Astrocyte (in vitro differentiated cells and primary cell): ENCODE measurements at places on chromosomes 16 and 17. TPM values are rescaled to one million over a fixed set of nuclear protein-coding genes. Genes with fewer than 3 reads are reported as not detected.

Gene PLXDC1
- 8.9 and 13.8 TPM in 2 replicates for total RNA-seq

Gene GP1BA
- 0.09 TPM in 1 of 2 replicates, not detected in the other for total RNA-seq

Gene HAS3
- total RNA-seq, result 1.7 and 2.0 TPM in 2 replicates

Gene CA4
- total RNA-seq, result not detected in 2 replicates

Gene ANKRD11
- total RNA-seq, result 213 TPM in 2 replicates

Gene C16orf54
- not detected in 2 replicates for total RNA-seq

Gene KRTAP4-9
- not detected in 2 replicates for total RNA-seq

Gene TEX19
- total RNA-seq, result not detected in 2 replicates

Gene PPY
- not detected in 2 replicates for total RNA-seq

GRCh38 chr16:70523743-70524398 is at the start of gene SF3B3:
TSS of gene SF3B3 (plus strand) at chr16:70523816. CDS start at chr16:70526657, 2,841 bp downstream.
- no peaks in the 10 kb centered on the region for H3K27me3 ChIP-seq
- peak within 1 kb of the TSS; percentile 92 for H3K4me3 ChIP-seq
- no peak for DNase-seq
- H3K36me3 ChIP-seq, result peaks cover 15% of the 10 kb centered on the region

DNA sequence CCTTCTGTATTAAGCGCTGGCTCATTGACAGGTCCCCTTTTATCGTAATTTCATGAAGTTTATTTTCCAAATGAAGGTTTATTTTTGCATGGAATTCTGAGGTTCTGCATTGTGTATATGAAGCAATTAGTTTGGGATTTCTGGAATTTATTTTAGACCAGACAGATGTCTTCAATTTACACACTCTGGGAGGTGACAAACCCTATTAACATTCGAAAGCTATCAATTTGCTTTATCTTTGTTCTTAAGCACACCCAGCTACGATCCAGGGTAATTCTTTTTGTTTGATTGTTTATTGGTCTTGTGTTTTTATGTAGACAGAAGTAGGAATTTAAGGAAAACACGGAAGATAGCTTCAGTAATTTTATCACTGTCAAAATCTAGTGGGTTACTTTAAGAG is 264.6 kb downstream of the HS3ST3A1 start:
- no peaks in the 10 kb centered on the region for H3K27me3 ChIP-seq
- H3K27ac ChIP-seq, result no peak overlapping the region
- peaks cover 10% of the 10 kb centered on the region for H3K4me1 ChIP-seq

DNA sequence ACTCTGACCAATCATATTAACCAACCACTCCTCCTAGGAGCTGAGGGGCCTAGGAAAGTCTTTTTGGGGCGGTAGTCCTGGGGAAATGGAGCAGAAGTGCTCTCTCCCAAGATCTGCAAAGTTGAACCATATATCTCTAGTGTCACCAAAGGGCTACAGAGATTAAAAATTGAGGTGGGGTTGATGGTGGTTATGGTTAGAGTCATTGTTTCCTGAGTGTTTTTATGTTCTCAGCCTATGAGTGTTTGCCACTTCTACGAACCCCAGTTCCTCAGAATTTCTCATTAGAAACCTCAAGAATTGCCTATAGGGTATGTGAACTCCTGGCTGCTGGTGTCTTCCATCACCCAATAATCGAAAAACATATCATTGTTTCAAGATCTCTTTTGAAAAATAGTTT is 217.8 kb downstream of the CDRT15L2 start:
- H3K4me3 ChIP-seq, result no peak overlapping the region
- H3K27me3 ChIP-seq, result no peaks in the 10 kb centered on the region
- H3K4me1 ChIP-seq, result no peaks in the 10 kb centered on the region
- no peak overlapping the region for H3K27ac ChIP-seq

- H3K4me3 ChIP-seq, result no peak overlapping the region
- H3K4me1 ChIP-seq, result no peaks in the 10 kb centered on the region
- H3K27ac ChIP-seq, result no peak overlapping the region
- no peak for DNase-seq
- no peaks in the 10 kb centered on the region for H3K36me3 ChIP-seq
- H3K27me3 ChIP-seq, result no peaks in the 10 kb centered on the region
Measured at GRCh38 chr17:67656494-67657203, 61.1 kb upstream of the NOL11 start.

DNA sequence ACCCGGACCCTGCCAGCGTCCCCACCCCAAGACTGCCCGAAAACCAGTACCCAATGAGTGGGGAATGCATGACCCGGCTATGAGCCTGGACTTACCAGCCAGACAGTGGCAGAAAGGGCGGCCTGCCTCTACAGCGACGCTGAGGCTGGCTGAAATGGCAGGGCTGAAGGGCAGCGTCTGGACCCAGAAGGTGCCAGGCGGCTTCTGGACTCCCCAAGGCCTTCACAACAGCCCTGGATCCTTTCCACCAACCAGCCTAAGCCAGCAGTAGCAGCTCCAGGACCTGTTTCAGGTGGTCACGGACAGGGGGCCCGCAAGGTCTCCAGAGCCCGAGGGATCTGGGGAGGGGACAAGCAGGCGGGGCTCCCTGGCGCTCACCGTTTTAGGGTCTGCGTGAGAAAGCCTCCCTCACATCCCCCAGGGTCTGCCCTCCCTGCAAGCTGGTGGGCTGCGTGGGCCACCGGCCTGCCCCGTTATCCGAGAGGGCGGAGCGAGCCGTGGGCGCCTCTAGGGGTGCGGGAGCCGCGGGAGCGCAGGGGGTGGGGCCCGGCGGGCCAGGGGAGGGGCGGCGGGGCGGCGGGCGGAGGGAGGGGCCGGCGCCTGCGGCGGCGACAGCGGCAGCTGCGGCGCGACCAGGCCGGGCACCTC is at the start of gene RIPOR1:
Gene RIPOR1, plus strand, starts transcription at position 608 of the 648 bp plus-strand sequence. CDS start 9,618 bp downstream, outside the sequence.
- peak within 1 kb of the TSS; percentile 84 for H3K27ac ChIP-seq
- DNase-seq, result no peak
- no peaks in the 10 kb centered on the region for H3K27me3 ChIP-seq
- peak within 1 kb of the TSS; percentile 71 for H3K4me3 ChIP-seq
- H3K36me3 ChIP-seq, result no peaks in the 10 kb centered on the region

- no peaks in the 10 kb centered on the region for H3K36me3 ChIP-seq
- H3K4me3 ChIP-seq, result no peak overlapping the region
- H3K27ac ChIP-seq, result no peak overlapping the region
- no peaks in the 10 kb centered on the region for H3K27me3 ChIP-seq
- no peaks in the 10 kb centered on the region for H3K4me1 ChIP-seq
- DNase-seq, result no peak
Measured at GRCh38 chr17:12537436-12537835, 128.3 kb upstream of the MYOCD start.

DNA sequence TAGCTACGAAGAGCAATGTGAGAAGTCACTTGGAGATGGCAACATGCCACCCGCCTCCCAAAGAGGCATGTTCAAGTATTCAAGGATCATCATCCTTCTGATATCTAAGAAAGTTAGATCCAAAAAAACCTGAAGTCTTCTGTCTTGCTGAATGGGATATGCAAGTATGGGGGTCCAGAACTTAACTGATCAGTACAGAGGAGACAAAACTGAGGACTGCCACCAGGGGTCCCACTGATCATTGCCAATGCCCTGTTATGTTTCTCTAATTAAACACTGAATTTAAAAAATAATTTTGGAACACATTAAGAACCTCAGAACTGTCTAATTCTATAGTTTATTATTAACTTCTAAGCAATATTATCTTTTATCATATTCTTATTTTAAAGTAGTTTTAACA is 99.7 kb downstream of the CDH8 start:
- H3K27me3 ChIP-seq, result no peaks in the 10 kb centered on the region
- no peaks in the 10 kb centered on the region for H3K4me1 ChIP-seq
- H3K27ac ChIP-seq, result no peak overlapping the region
- no peaks in the 10 kb centered on the region for H3K36me3 ChIP-seq
- DNase-seq, result no peak

- H3K27me3 ChIP-seq, result no peaks in the 10 kb centered on the region
- no peaks in the 10 kb centered on the region for H3K36me3 ChIP-seq
- no peak for DNase-seq
- H3K4me1 ChIP-seq, result no peaks in the 10 kb centered on the region
- no peak overlapping the region for H3K27ac ChIP-seq
- H3K4me3 ChIP-seq, result no peak overlapping the region
Measured at GRCh38 chr16:51756447-51757123, 605.5 kb upstream of the SALL1 start.

DNA sequence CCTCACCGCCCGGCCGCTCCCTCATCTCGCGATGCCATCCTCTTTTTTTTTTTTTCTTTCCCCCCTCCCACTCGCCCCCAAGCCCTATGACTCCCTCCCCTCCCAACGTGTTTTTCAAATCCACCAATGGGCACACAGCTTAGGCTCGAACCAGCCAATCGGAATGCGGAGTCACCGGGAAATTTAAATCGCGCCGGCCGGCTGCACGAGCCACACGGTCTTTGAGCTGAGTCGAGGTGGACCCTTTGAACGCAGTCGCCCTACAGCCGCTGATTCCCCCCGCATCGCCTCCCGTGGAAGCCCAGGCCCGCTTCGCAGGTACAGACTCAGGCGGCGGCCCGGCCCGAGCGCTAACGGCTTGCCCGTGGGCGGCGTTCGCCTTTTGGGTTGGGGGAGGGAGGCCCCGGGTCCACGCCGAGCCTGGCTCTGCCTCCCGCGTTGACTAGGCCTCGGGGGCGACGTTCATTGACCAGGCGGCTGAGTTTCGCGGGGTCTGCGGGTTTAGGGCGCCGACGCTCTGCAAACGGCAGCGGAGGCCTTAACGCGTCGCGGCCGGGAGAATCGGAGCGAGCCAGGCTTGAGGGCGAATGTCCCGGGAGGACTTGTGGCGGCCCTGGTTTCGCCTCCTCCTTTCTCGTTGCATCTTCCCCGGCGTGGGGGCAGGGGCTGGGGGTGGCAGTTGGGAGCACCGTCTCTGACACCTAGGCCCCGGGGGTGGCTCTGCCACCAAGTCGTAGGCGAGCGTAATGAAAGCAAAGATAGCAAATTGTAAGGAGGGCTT is at the start of gene KPNA2:
Gene KPNA2, plus strand, starts transcription at position 213 of the 781 bp plus-strand sequence. CDS start 1,398 bp downstream, outside the sequence.
- H3K36me3 ChIP-seq, result peaks cover 22% of the 10 kb centered on the region
- peak within 1 kb of the TSS; percentile 74 for H3K4me3 ChIP-seq
- H3K27me3 ChIP-seq, result no peaks in the 10 kb centered on the region
- peaks cover 9% of the 10 kb centered on the region for H3K4me1 ChIP-seq
- peak; percentile 94 for DNase-seq

GRCh38 chr17:4187076-4187475 is 44.1 kb downstream of the CYB5D2 start:
- no peak overlapping the region for H3K4me3 ChIP-seq
- no peak overlapping the region for H3K27ac ChIP-seq
- no peaks in the 10 kb centered on the region for H3K4me1 ChIP-seq
- H3K27me3 ChIP-seq, result no peaks in the 10 kb centered on the region
- peaks cover 44% of the 10 kb centered on the region for H3K36me3 ChIP-seq

- H3K27me3 ChIP-seq, result peaks cover 20% of the 10 kb centered on the region
- no peaks in the 10 kb centered on the region for H3K4me1 ChIP-seq
- no peaks in the 10 kb centered on the region for H3K36me3 ChIP-seq
- no peak overlapping the region for H3K4me3 ChIP-seq
- DNase-seq, result no peak
Measured at GRCh38 chr17:77070888-77071279, 69.9 kb upstream of the SEC14L1 start.

DNA sequence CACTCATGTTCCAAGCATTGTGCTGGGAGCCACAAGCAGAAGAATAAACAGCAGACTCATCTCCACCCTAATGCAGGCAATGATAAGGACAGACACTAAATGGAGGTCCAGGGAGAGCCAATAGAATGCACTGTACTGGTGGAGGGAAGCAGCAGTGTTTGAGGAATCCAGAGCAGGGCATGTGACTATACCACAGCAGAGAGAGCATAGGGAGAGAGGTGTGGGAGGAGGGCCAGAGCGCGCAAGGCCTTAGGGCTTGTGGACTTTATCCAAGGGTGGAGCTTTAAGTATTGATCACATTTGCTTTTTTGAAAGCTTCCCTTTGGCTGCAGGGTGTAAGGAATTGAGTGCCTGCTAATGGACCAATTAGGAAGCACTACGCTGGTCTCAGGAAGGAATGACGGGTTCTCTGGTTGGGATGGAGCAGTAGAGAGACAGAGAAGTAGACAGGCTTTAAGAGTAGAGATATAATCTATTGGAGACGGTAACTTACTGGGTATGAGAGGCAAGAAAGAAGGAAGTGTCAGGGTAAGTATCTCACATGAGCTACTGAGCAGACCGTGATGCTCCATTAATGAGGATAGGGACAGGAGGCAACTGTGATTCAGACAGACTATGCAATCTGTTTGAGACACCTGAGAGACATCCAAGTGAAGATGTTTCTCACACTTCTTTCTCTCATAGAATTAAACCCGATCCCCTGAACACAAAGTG is 82.2 kb downstream of the MYO1D start:
- no peak overlapping the region for H3K4me3 ChIP-seq
- H3K4me1 ChIP-seq, result no peaks in the 10 kb centered on the region
- no peak overlapping the region for H3K27ac ChIP-seq
- DNase-seq, result no peak

GRCh38 chr17:82542439-82542838 is 22.9 kb downstream of the FOXK2 start:
- DNase-seq, result no peak
- H3K36me3 ChIP-seq, result no peaks in the 10 kb centered on the region
- peaks cover 2% of the 10 kb centered on the region for H3K4me1 ChIP-seq
- no peaks in the 10 kb centered on the region for H3K27me3 ChIP-seq

- H3K27me3 ChIP-seq, result no peaks in the 10 kb centered on the region
- H3K36me3 ChIP-seq, result no peaks in the 10 kb centered on the region
- DNase-seq, result no peak
Measured at GRCh38 chr17:69822314-69822875, 252.6 kb upstream of the KCNJ16 start.

DNA sequence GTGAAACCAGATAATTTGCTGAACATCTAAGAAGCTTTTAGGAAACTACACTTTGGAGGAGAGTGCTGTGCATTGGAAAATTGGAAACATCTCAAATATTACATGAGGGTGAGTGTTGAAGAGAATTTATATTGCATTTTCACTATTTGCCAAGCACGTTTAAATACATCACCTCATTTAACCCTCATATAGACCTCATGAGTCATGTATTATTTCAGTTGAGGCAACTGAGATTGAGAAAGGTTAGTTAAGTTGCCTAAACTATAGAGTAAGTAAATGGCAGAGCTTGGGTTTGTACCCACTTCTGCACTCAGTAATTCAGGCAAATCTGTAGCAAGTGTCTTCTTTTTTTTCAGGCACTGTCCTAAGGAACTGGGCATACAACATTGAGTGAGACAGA is 3.7 kb upstream of the NLK start:
- no peaks in the 10 kb centered on the region for H3K27me3 ChIP-seq
- no peak overlapping the region for H3K27ac ChIP-seq
- H3K36me3 ChIP-seq, result no peaks in the 10 kb centered on the region
- no peak for DNase-seq
- H3K4me1 ChIP-seq, result peaks cover 25% of the 10 kb centered on the region

DNA sequence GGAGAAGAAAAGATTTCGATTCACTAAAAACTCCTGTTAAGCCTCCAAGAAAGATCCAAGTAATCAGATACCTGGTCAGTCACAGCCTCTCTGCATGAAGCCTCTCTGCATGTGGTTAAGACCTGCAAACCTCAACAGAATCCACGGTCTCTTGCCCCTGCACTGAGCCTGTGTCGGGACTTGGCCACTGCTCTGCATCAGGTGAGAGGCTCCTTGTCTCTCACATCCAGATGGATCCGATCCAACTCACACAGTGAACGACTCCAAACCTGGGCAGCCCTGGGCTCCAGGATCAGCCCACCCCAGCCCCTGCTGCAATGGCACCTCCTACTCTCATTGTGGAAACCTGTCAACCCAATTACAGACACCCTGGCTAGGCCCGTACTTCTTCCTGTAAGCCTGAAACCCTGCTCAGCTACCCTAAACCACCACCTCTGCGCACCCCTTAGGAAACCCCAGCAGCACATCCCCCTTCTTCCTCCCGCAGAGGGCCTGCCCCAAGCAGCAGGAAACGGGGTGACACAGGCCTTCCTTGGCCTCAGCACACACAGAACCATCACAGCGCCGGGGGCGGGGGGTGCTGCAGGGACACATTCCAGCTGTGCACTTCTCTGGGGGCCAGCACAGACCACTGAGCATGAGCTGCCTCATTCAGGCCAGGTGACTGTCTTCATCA is 129.5 kb downstream of the ANKRD11 start:
- H3K27ac ChIP-seq, result no peak overlapping the region
- no peaks in the 10 kb centered on the region for H3K27me3 ChIP-seq
- H3K4me3 ChIP-seq, result no peak overlapping the region
- H3K4me1 ChIP-seq, result peaks cover 46% of the 10 kb centered on the region
- H3K36me3 ChIP-seq, result peaks cover 4% of the 10 kb centered on the region
